ENCODE measurements at places on chromosomes 5 and 9.
A peak's percentile ranks its signal among the peaks of the same experiment; 100 is the strongest.

DNA sequence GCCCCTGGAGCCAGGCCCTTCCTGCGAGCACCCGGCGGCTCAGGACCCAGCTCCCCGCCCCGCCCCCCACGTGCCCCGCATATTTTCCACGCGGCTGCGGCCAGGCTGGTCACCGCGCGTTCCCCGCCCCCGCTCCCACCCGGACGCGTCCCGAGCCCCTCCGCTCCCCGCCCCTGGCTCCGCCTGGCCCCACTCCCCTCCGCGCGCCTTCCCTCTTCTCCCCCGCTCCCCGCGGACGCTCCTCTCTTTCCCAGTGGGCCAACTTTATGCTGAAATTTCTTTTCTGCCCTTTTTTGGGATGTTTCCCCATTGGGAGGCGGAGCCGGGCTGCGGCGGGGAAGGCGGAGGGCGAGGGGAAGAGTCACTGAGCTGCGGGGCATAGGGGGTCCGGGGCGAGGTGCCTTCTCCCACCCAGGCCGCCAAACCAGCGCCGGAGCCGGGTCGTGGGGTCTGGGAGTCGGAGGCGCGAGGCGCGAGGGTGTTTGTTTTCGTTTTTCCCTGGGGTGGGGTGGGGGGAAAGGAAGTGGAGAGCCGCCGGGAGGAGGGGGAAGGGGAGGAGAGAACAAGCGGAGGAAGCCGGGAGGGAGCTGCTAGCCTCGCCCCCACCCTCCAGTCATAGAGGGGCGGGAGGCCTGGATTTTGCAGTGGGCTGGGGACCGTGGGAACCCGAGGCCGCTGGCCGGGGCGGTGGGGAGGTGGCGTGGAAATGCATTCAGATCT lies 1.0 kb upstream of the TPM2 start:
- peak; percentile 16 for DNase-seq

- no peak for DNase-seq
Measured at GRCh38 chr5:116738239-116738614, 163.6 kb upstream of the SEMA6A start.

- DNase-seq, result no peak
Measured at GRCh38 chr5:131256507-131256823, 7.4 kb upstream of the CDC42SE2 start.

GRCh38 chr5:178298283-178298807 lies 65.7 kb upstream of the PHYKPL start:
- DNase-seq, result no peak

DNA sequence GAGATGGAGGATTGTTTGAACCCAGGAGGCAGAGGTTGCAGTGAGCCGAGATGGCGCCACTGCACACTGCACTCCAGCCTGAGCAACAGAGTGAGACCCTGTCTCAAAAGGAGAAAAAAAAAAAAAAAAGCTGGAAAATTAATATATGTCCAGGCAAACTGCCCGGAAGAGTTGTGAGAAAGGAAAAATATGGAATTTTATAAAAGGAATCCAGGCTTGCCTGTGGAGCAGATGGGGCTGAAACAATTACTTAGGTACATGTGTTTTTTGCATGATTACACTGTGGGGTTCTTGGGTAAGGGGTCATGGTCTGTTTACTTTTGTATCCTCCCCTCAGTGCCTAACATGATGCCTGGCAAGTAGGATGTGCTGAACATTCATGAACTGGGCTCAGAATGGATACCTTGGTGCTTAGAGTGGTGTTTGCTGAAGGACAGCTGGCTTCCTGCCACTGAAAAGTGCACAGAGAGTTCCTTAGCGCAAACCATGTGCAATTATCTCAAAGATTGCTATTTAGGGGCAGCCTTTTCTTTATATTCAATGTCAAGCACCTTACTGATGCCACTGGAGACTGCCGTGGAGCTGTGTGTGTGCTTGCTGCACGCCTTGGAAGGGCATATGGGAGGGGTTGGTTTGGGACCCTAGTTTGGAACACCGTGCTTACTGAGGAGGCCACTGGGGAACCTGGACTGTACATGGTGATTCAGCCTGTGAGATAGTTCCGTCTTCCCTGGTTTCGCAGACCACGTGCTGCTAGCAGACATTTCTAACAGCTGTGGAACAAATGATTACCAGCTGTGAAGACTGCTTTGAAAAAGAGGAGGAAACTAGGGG lies 78.4 kb downstream of the MAP1B start:
- DNase-seq, result no peak

Data from activated CD4-positive, alpha-beta T cell treated with anti-CD3 and anti-CD28 coated beads, Interleukin-2, amount 50 U/mL, for 4 hours (primary cell).